ENCODE measurements at places on chromosomes 6 and 20. TPM values are rescaled to one million over a fixed set of nuclear protein-coding genes. Genes with fewer than 3 reads are reported as not detected.

GRCh38 chr6:7959453-7959852, 48.9 kb upstream of the TXNDC5 start:
- H3K4me1 ChIP-seq = no peaks in the 10 kb centered on the region
- no peak overlapping the region for H3K27ac ChIP-seq
- H3K36me3 ChIP-seq = no peaks in the 10 kb centered on the region
- H3K27me3 ChIP-seq = peaks cover 16% of the 10 kb centered on the region
- no peak overlapping the region for H3K4me3 ChIP-seq

SYCP2L gene
- not detected for total RNA-seq

GRCh38 chr20:10513931-10514575, 78.9 kb downstream of the SLX4IP start:
- no peak overlapping the region for H3K4me3 ChIP-seq
- H3K27me3 ChIP-seq = no peaks in the 10 kb centered on the region
- no peak for DNase-seq
- no peaks in the 10 kb centered on the region for H3K36me3 ChIP-seq
- no peak overlapping the region for H3K27ac ChIP-seq
- peaks cover 19% of the 10 kb centered on the region for H3K4me1 ChIP-seq

- H3K36me3 ChIP-seq = no peaks in the 10 kb centered on the region
- H3K4me3 ChIP-seq = no peak overlapping the region
- peaks cover 34% of the 10 kb centered on the region for H3K4me1 ChIP-seq
- H3K27ac ChIP-seq = peak overlapping the region; percentile 45
- DNase-seq = no peak
These were observed 30.6 kb upstream of the PIM1 start for GRCh38 chr6:37139230-37139962.

ADGRF5 gene
- total RNA-seq = not detected

FAXC gene
- total RNA-seq = not detected

- no peaks in the 10 kb centered on the region for H3K27me3 ChIP-seq
- no peak overlapping the region for H3K27ac ChIP-seq
- peaks cover 23% of the 10 kb centered on the region for H3K4me1 ChIP-seq
- H3K4me3 ChIP-seq = no peak overlapping the region
- H3K36me3 ChIP-seq = no peaks in the 10 kb centered on the region
These were observed 99.1 kb downstream of the ARMC2 start for GRCh38 chr6:108947114-108947854.

EFCAB8 gene
- 0.32 TPM for total RNA-seq

DNA sequence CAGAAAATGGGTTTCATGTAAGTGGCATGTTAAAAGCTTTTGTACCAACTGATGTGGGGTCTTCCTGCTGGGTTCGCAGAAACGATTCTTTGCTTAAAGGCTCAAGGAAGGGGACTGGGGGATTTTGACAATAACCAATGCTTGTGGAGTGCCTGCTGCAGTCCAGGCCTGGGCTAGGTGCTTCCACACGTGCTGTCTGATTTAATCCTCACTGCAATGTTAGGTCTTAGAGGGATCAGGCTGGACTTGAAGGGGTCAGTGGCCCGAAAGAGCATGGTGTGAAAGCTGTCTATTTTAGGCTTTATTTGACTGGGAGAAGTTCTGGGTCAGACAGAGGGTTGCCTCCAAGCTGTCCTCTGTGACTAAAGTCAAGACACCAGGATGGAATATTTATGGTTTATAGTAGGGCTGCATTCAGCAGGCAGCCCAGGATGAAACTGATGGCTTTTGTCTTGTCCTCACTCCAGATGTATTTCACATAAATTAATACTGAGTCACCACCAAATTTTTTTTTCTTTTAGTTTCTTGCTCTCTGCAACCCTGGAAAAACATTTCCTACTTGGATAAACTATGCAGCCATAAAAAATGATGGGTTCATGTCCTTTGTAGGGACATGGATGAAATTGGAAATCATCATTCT, 219.1 kb downstream of the ZMYND8 start:
- H3K4me1 ChIP-seq = no peaks in the 10 kb centered on the region
- no peaks in the 10 kb centered on the region for H3K36me3 ChIP-seq
- peaks cover 24% of the 10 kb centered on the region for H3K27me3 ChIP-seq
- DNase-seq = no peak
- no peak overlapping the region for H3K4me3 ChIP-seq

NKAPL gene
- not detected for total RNA-seq

- H3K27me3 ChIP-seq = no peaks in the 10 kb centered on the region
- no peaks in the 10 kb centered on the region for H3K36me3 ChIP-seq
- H3K4me3 ChIP-seq = no peak overlapping the region
- H3K4me1 ChIP-seq = peaks cover 5% of the 10 kb centered on the region
- DNase-seq = no peak
These were observed 151.5 kb upstream of the GJE1 start for GRCh38 chr6:141981190-141981589.

DNA sequence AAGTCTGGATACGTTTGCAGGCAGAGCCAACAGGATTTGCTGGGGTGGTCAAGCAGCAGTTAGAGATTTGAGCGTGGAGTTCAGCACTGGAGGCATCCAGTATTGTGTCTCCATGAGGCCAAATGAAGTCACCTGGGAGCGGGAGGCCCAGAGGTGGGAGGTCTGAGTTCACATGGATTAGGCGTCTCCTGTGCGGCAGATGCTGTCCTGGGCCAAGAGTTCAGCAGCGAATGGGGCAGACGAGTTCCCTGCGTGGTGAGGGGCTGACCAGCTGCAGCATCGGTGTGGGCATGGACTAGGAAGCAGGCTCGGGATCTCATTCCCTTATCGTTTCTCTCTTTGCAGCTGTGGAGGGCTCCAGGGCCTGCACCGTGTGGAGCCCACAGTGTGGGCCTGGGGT, 66.2 kb downstream of the BCAS4 start:
- no peaks in the 10 kb centered on the region for H3K4me1 ChIP-seq
- no peak overlapping the region for H3K27ac ChIP-seq
- DNase-seq = no peak
- H3K4me3 ChIP-seq = no peak overlapping the region
- no peaks in the 10 kb centered on the region for H3K27me3 ChIP-seq
- H3K36me3 ChIP-seq = peaks cover 2% of the 10 kb centered on the region

All from T-helper 17 cell (primary cell).